ENCODE measurements at places on chromosomes 6 and 20. TPM values are rescaled to one million over a fixed set of nuclear protein-coding genes. Genes with fewer than 3 reads are reported as not detected.
A peak's percentile ranks its signal among the peaks of the same experiment; 100 is the strongest.

DNA sequence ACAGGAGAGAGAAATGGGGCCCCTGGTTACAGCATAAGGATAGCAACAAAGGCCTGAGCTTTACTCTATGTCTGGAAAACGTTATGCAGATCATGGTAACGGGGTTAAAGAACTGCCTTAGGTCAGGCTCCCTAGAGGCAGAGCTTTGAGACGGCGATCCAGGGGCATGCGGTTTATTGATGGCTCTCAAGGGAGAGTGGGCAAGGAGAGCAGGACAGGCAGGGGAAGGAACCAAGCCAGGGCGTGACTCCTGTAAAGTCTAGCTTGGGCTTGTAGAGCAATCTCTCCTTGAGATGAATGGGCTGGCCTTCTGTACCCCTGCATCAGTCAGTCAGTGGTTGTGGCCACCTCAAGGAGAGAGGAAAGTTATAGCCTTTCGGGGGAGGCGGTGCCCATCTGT is 12.5 kb upstream of the FERMT1 start:
- DNase-seq: no peak

The LTB gene
- 1.8 TPM for total RNA-seq

DNA sequence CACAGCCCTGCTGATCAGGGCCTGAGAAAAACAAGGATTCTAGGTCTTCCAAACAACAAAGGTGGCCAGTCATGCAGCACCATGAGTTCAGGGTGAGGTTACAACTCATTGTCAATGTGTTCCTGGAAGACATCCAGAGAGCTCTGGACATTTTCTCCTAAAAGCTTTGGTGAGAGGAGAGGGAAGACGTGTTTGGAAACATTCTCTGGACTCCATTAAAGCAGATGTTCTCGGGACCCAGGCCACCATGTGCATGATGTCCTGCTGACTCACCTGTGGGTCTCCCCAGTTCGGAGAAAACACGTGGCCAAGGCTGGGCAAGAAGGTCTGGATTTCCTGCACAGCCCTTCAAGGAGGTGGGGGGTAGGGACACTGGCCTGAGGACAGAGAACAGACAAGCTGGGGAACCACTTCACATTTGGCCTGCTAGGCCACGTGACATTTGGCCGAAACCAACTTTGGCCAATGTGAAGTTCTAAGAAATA is 61.6 kb downstream of the KCNB1 start:
- peak; percentile 23 for DNase-seq

DNA sequence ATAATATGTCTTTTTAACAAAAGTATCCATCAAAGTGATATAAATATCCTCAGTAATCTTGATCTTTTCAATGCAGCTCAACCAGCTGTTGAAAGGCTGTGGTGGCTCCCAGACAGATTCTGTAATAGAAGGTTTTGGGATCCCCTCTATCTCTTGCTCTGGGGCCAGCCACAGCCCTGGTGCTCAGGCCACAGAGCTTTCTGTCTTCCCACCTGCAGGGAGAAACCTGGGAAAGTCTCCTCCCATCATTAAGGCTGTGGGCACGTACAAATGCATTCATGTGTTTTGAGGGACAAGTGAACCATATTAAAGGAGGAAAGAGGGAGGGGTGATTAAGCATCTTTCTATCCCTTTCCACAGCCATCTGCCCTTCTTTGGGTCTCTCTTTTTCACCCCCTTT is 183.1 kb downstream of the PRDM13 start:
- no peak for DNase-seq

GRCh38 chr6:53634184-53634631 is 31.3 kb downstream of the KLHL31 start:
- no peak for DNase-seq

Data from ovary (tissue), 10 donors.